Right cardiac atrium (tissue), 5 donors: ENCODE measurements at places on chromosomes 7 and 10. TPM values are rescaled to one million over a fixed set of nuclear protein-coding genes. Genes with fewer than 3 reads are reported as not detected.

GRCh38 chr7:39360038-39360437, 206.2 kb upstream of the YAE1 start:
- no peak for DNase-seq

DNA sequence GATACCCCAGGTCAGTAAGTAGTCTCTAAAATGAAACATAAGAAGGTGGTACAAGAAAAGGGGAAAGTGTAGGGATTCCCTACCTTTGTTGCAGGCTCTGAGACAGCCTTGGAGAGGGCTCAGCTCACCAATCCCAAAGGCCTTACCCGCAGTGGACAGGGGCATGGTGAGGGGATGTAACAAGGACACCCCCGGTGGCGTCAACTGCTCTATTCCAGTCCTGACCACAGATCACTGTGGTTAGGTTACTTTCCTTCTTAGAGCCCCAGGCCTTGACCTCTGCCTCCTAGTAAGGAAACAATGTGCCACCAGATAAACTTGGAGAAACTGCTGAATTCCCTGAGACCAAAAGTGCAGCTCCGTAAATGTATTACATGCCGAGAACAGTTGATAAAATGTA, 17.5 kb downstream of the PLXNA4 start:
- DNase-seq = no peak

DNA sequence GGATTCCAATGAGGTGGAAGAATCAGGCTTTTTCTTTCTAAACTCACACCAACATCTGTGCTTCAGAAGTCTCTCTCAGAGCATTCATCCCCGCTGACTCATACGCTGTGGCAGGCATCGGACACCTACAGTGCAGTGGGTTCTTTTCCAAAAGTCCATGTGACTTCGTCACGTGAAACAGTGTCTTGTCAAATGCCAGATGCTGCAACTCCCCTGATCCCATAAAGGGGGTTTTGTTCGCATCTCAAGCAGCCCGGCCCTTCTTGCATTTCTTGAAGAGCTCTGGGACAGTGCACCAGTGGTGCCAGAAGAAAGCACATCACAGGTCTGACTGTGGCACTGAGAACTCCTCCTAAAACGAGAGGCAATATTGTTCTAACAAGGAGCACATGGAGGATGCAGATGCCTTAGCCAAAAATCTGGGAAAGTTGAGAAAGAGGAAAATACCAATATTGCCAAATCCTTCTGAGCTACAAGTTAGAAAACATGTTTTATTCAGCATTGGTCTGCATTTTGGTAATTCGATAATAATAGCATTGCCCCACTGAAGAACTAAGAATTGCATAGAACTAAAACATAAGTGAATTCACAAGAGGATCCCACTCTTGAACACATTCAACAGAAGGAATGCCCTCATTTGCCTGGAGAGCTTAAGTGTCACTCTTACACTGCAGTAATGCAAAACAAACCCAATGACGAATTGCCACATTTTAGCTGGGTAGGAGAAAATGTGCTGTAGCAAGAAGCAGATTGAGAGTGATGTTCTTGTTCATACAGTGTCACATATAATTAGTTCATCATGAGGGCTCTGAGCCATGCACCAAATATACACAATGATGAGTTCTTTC, 204.4 kb downstream of the CXCL12 start:
- no peak for DNase-seq

DNA sequence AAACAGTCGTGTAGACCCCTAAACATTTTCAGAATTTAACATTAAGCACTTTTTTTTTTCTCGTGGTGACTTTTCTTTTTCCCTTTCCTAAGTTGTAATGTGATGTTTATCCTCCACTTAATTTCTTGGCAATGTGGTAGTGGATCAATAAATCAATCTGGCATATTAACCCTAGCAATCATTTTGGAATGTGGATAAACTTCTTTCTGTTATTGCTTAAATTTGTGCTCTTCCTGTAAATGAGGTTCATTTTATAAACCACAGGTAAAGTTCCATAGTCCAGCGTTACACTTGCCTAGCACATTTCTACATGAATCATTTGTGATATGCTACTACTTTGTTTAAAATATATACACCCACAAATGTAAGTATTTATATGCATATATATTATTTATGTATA, 247.4 kb upstream of the ETV1 start:
- no peak for DNase-seq

DNA sequence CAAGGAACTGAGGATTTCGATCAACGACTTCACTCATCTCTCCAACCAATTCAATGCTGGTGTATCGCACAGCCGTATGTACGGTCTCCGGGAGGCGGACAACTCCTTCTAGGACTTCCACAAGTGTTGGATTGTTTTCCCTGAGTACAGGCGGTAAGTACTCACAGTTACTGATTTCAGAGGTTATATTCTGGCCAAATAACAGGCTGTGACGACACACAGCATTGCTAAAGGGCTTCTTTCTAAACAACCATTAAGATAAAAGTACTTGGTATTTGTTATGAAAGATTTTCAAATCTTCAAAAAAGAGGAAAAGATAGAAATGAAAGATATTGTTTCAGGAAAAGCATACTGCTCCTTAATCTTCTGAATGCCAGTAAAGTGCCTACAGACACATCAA, 52.2 kb downstream of the IRF5 start:
- DNase-seq = no peak

GRCh38 chr10:69733791-69734261, 67.9 kb upstream of the COL13A1 start:
- peak; percentile 67 for DNase-seq

DNA sequence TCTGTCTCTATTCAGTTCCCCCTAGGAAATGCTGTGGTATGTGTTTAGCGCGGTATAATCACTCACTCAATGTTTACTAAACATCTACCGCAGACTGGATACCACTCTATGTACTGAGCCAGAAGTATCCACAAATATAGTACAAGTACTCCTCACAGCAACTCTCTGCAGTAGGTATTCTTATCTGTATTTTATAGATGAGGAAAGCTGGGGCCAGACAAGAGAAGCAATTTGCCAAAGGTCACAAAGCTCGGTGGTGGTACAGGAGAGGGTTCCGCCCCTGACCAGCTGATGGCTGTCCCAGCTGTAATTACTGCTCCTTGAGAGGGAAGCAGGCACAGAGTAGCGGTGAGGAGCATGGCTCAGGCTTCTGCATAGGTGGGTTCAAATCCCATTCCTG, 184.1 kb downstream of the DOCK4 start:
- no peak for DNase-seq

DNA sequence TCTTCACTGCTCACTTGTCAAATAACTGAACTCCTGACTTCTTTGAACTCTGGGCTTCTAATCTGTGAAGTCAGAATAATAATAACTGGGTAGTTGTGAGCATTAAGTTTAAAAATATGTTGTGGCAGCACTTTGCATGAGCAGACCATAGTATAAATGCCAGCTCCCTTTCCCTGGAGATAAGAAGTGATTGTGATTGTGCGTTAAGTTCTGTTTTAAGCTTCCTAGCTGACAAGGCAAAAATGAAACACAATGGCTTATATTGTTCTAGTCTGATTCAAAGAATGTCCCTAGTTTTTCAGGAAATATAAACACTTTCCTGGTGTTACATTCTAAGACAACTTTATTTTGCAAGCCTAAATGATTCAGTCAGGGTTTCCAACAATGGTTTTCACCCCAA, 61.8 kb downstream of the PTPRE start:
- DNase-seq = no peak

- no peak for DNase-seq
Measured at GRCh38 chr7:155496267-155497005, 38.5 kb downstream of the EN2 start.

DNA sequence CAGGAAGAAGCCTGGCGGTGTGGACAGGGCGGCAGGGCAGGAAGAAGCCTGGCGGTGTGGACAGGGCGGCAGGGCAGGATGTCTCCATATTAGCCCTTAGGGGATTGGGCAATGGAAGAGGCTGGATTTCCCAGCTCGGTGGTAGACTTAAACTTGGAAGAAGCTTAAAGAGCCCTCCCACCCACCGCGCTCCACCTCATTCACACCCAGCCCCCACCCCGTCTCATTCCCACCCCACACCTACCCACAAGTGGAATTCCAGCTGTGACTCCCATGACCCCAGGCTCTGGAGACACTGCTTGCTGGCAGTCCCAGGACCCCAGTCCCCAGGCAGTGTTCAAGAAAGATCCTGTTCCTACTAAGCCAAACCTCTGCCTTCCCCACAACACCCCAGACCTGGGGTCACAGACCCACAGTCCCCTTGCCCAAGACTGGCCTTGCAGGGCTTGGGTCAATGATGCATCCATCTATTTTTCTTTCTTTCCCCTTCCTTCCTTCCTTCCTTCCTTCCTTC, 34.0 kb downstream of the SPDYE6 start:
- DNase-seq = no peak

- DNase-seq = no peak
Measured at GRCh38 chr10:77919713-77920108, 6.8 kb downstream of the DLG5 start.

DNA sequence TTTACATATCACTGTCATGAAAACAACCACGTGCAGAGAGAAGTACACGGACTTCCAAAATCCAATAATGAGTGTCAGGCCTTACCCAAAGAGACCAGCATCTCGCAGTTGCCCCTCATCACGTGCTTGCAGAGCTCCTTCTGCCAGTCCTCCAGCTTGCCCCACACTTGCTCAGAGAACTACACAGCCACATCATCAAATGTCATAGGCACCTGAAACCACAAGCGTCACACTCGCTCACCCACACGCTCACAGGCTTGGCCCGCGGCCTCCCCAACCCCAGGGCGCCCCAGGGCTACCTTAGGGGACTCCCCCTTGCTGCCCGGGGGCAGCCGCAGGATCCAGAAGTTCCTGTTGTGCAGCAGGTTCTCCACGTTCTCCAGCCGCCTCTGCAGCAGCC, 123.4 kb upstream of the ZNF746 start:
- no peak for DNase-seq

GRCh38 chr7:39621261-39621660, 2.1 kb upstream of the RALA start:
- no peak for DNase-seq

- no peak for DNase-seq
Measured at GRCh38 chr7:7569615-7570014, 2.9 kb downstream of the MIOS start.

DNA sequence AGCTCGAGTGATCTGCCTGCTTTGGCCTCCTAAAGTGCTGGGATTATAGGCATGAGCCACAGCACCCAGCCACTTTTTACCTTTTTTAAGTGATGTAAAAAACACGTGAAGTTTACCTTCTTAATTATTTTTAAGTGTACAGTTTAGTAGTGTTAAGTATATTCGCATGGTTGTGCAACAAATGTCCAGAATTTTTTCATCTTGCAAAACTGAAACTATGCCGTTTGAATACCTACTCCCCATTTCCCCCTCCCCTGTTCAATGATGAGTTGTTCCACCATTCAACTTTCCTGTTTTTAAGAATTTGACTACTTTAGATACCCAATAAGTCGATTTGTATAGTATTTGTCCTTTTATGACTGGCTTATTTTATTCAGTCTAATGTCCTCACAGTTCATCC, 10.9 kb downstream of the NRBF2 start:
- no peak for DNase-seq

GRCh38 chr10:49645871-49646870, 32.3 kb downstream of the CHAT start:
- DNase-seq = no peak

DNA sequence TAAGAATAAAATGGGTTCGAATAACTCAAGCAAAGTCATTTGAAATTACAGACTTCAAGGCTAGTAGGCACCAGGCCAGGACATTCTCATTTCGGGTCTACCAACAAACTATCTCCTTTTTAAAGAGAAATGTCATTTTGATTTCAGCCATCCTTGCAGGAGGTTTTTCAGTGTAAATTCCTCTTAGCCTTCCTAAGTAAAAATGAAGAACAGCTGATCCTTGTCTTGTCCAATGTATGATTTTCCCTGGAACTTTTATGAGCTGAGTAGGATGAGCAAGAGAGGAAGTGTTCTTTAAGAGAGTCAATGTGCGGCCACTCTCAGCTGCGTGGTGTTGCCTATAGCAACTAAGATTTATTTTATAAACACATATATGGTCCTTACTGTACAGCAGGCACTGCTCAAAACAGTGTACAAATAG, 110.1 kb downstream of the PLCE1 start:
- no peak for DNase-seq

The MLXIPL gene
- total RNA-seq = 5.9 TPM

The GIMAP2 gene
- 4.8 TPM for total RNA-seq

The COBL gene
- 56.2 TPM for total RNA-seq

The VIPR2 gene
- 9.5 TPM for total RNA-seq

The PRPS1L1 gene
- total RNA-seq = not detected

The HDAC9 gene
- 42.2 TPM for total RNA-seq

The TFPI2 gene
- 5.1 TPM for total RNA-seq

The TMEM176A gene
- total RNA-seq = 153 TPM
